H4 (cell line): ENCODE measurements at places on chromosomes 1 and 21. TPM values are rescaled to one million over a fixed set of nuclear protein-coding genes. Genes with fewer than 3 reads are reported as not detected.

DNA sequence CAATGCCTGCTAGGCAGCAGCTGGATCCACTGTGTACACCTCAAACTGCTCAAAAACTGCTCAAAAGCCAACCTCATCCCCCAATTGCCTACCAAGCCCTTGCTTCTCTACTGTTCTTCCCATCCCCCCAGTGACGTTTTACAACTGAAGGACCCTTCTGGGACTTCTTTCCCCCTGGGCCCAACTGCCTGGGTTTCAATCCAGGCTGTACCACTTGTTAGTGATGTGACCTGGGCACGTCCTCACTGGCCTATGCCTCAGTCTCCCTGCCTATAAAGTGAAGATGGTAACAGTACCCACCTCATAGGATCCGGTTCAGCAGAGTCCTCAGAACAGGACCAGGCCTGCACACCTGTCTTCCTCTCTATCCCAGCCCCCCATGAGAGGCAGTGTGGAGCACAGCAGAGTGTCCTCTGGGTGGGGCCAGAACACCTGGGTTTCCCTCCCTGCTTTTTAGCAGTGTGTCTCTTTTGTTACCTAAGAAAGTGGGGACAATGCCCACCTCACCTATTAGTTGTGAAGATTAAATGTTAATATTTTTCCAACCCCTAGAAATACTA lies 1.9 kb upstream of the TEKT2 start:
- DNase-seq: no peak

GRCh38 chr1:67005068-67005467 lies 48.9 kb downstream of the SLC35D1 start:
- no peak for DNase-seq

DNA sequence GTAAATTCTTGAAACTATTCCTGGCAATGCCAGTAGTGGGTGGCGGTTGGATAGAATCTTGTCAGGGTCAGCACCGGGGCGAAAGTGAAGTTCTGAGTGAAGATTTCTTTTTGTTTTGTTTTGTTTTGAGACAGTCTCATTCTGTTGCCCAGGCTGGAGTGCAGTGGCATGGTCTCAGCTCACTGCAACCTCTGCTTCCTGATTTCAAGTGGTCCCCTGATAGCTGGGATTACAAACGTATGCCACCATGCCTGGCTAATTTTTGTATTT lies 33.3 kb downstream of the PCNT start:
- no peak for DNase-seq

DNA sequence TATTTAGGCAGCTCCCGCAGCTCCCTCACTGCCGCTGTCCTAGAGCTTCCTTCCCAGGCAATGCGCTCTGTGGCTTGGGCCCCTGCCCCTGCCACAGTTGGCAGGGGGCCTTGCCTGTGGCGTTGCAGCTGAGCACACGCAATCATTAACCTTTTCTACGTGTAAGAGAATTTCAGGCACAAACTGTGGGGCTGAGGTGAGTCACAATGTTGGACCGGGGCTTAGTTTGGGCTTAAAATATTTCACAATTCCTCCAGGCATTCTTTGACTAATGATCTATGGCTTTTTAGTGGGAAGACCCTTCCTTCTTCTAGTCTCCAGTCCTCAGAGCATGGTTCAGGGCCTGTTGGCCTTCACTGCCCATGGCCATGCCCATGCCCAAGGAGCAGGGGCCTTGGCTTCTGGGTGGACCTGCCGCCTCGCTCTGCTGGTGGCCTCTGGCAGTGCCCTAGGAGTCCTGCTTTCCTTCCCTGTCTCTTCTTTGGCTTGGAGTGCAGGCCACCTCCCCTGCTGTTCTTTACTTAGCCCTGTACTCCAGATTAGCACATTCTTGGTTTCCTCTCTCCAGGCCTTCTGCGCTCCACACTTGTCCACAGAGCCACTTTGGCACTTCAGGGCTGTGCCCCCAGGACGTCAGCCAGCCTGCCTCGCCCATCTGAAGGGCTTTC lies 39.2 kb downstream of the MAPKAPK2 start:
- DNase-seq: peak; percentile 79

DNA sequence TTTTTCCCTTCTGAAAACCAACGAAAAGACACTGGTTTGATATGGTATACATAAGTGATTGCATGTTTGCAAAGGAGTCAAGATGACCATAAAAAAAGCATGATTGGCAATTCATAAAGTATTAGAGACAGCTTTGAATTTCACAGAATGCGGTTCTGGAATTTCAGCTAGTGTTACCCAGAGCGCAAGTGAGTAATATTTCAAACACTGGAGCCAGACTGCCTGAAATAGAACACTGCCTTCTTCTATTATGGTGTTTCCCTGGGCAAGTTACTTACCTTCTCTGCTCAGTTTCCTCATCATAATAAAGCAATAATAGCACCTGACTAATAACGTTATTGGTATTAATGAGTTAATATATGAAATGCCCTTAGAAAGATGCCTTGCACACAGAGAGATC lies 54.7 kb downstream of the NEGR1 start:
- DNase-seq: no peak

Gene CDK18
- total RNA-seq: 0.72 and 4.4 TPM in 2 replicates
